Uterine smooth muscle cell (primary cell): ENCODE measurements at places on chromosomes 6 and 20. TPM values are rescaled to one million over a fixed set of nuclear protein-coding genes. Genes with fewer than 3 reads are reported as not detected.

Gene SRMS
- total RNA-seq, result not detected in 2 replicates

Gene SCGN
- total RNA-seq, result not detected in 2 replicates

Gene MAD2L1BP
- 21.0 and 37.7 TPM in 2 replicates for total RNA-seq

Gene ADGB
- total RNA-seq, result not detected in 2 replicates

Gene SIGLEC1
- total RNA-seq, result not detected in 2 replicates

Gene TUBB2B
- total RNA-seq, result 0.89 and 4.2 TPM in 2 replicates

Gene SPATA25
- total RNA-seq, result 0.62 and 1.5 TPM in 2 replicates

Gene ADAM33
- total RNA-seq, result 57.5 and 87.5 TPM in 2 replicates

Gene THBD
- 18.5 and 54.1 TPM in 2 replicates for total RNA-seq

Gene RPN2
- total RNA-seq, result 224 and 304 TPM in 2 replicates

Gene ITCH
- total RNA-seq, result 84.3 and 117 TPM in 2 replicates

Gene CAGE1
- under 0.01 and 0.11 TPM in 2 replicates for total RNA-seq

Gene WFDC5
- total RNA-seq, result not detected in 2 replicates

Gene GSTA2
- total RNA-seq, result not detected in 2 replicates

Gene CD40
- total RNA-seq, result 1.1 and 2.0 TPM in 2 replicates
